Fibroblast of skin of left quadriceps (primary cell): ENCODE measurements at places on chromosomes 3 and 15.

GRCh38 chr3:169945313-169945712 lies 21.3 kb upstream of the SEC62 start:
- DNase-seq: no peak

- DNase-seq: no peak
These were observed 24.8 kb downstream of the PPP4R2 start for GRCh38 chr3:73021301-73021835.

DNA sequence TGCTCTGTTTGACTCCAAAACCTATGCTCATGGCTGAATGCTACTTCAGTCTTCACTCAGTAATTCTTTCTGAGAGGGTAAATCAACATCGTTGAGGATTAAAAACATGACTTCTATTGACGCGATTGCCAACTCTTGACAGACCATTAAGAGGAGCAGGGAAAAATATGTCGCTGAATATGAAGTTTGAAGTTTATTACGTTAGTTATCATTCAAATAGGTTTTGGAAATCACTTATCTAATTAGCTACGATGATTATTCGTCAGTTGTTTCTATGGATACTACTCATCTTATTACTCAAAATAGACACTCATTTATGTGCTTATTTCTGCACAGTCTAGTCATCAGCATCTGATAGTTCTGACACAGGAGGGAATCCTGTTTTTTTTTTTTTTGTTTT lies 279.2 kb upstream of the TBL1XR1 start:
- DNase-seq: no peak

DNA sequence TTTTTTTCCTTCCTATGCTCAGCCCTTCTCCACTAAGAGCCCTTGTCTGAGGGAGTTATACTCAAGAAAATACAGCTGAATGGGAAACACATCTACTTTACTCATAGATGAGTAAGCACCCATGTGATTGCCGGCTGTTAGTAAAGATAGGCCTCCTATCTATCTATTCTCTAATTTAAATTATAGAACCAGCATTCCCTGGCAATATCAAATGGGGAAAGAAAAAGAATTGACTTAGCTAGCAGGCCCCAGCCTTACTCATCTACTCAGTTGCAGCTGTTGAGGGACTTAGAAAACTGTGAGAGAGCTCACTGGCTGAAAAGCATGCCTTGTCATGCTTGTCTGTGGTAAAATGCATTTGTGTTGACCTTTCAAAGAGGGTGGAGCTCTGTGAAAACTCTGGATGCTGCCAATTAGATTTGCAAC lies 116.9 kb upstream of the LRRFIP2 start:
- DNase-seq: peak; percentile 21

DNA sequence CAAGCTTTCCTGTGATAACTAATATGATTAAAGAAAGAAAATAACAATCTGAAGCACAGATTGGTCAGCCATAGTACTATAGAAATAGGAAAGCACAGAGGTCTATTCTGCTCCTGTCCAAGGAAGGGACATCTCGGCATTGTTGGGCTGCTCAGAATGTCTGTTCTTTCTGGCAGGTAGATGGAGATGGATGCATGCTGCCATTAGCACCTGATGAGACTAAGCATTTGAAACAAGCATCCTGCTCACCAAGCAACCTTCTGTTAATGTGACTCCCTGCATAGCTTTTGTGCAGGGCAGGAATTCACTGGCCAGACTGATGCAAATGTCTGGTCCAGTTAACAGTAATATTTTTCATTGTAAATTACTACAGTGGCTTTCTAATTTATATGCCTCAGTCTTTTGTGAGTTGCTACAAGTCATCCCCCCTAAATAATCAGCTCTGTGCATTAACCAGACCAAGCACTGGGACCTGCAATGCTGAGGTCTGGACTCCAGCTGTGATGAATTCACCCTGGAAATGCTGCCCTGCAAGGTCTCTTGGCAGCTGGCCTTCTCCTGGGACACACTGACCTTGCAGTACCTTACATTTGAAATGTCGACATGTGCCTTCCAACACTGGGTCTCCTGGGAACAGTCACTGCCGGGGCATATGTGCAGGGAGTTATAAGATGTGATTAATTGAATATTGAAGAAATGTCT lies 1123.7 kb downstream of the IGSF11 start:
- no peak for DNase-seq

- DNase-seq: no peak
These were observed 449.1 kb downstream of the IL5RA start for GRCh38 chr3:2661078-2661477.

DNA sequence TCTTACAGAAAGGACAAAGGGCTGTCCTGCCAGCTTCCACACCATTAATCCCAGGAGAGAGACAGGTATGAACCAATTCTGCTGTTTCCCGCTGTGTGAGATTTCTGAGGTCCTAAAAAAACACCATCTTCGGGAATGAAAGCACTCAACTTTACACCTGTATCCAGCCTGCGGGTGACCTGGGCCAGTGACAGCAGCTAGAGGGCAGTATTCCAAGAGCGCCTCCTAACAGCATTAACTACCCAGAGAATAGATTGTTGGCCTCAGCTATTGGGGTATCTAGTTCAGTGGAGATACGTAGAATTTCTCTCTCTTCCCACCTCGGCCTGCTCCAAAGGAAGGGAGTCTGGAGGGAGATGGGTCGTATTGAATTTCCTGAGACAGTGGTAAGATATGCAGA lies 55.1 kb downstream of the WDR76 start:
- DNase-seq: no peak

DNA sequence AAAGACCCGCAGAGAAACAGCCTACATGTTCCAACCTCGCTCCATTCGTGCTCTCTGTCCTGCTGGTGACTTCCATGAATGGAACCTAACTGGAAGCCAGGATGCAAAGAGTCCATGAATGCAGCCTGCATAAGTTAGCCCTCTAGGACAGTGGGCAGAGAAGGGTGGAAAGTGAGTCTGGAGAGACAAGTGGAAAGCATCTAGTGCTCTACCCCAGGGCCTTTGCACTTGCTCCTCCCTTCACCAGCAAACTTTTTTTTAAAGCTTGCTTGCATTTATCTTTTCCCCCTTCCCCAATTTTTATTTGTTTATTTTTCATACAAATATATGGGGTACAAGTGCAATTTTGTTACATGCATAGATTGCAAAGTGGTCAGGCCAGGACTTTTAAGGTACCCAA lies 7.9 kb upstream of the CYP1A1 start:
- DNase-seq: no peak

GRCh38 chr15:82810061-82810889 lies 847 bp downstream of the WHAMM start:
- DNase-seq: no peak
